ENCODE measurements at places on chromosomes 12 and 14.

GRCh38 chr14:104610749-104611310 lies 6.3 kb upstream of the TMEM179 start:
- DNase-seq, result no peak

DNA sequence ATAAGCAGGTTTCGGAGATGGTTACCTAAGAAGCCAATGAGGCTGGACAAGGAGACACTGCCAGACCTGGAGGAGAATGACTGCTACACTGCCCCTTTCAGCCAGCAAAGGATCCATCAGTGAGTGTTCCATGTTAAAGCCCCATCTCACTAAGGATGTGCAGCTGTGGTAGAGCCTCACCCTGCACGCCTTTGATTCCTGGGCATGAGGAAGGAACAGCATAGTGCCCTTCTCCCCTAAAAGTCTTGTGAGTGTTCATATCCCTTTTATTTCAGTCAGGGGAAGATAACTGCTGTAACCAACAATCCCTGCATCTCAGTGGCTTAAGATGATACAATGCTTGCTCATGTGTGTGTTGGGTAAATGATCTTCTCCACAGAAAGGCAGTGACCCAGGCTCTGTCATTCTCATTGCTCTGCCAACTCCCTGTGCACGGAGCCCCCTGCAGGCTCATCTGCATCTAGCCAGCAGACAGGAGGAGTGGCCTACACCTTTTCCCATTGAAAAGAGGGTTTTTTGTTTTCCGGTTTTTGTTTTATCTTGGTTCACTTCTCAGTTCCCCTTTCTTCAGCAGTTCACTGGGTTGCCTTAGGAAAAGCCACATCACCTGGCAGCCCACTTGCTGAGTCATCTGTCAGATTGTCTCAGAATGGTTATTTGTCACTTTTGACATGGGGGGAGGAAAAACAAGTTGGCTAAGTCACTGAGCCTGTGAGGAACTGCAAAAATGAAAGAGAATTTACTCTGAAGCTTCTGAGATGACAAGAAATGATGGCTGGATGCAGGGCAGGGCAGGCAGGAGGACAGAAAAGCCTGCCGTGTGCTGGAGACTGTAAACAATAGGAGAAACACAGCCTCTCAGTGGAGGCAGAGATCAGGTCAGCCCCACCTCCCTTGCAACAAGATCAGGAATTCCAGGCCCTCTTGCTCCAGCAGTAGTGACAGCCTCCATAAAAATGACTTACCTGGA lies 193.3 kb downstream of the ANO4 start:
- peak; percentile 97 for DNase-seq

GRCh38 chr12:119989731-119990381 lies 820 bp downstream of the BICDL1 start:
- peak; percentile 44 for DNase-seq

- no peak for DNase-seq
Measured at GRCh38 chr12:43586646-43587245, 34.7 kb upstream of the ADAMTS20 start.

- DNase-seq, result no peak
Measured at GRCh38 chr12:100954118-100954517, 159.5 kb downstream of the ANO4 start.

GRCh38 chr12:115687094-115687493 lies 590.4 kb downstream of the MED13L start:
- no peak for DNase-seq

DNA sequence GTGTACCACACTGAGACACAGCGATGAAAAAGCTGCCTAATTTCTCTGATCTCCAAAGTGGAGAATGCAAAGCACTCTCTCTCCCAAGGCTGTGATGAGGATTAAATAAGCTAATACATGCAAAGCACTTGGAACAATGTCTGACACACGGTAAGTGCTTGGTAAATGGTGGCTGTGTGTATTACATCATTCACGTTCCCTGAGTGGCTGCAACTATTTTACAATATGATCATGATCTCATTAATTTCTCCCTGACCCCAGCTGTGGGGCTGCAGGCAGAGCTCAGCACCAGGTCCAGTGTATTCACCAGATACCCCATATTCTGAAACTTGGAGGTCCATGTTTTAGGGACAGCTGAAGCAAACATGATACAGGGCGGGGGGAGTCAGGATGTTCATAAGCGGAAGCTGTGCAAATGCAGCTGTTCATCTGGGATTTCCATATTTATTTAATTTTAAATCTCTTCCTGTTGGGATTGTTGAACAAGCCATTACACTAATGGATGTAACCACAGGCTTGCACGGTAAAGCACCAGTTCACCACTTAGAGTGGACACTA lies 106.4 kb downstream of the CCDC60 start:
- DNase-seq, result no peak

- peak; percentile 9 for DNase-seq
Measured at GRCh38 chr12:46267825-46268582, 839 bp downstream of the SLC38A1 start.

DNA sequence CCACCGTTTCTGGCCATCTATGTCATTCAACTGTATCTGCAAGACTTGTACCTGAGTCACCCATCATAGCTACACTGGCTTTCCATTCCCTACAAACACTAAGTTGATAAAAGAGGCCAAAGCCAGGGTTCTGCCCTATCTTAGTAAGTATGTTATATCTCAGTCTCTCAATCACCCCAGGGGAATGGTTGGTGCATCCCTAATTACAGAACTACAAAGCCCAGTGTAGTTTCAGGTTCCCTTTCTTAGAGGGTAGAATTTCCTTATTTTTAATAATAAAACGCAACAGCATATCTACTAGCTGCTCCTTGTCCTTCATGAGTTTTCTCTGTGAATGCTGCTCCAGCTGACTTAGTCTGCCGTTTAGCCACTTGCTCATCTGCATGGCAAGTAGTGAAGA lies 57.6 kb downstream of the ST8SIA1 start:
- peak; percentile 47 for DNase-seq

Data from MV-4-11 (cell line).